T-helper 1 cell (primary cell): ENCODE measurements at places on chromosomes 2 and 18.

DNA sequence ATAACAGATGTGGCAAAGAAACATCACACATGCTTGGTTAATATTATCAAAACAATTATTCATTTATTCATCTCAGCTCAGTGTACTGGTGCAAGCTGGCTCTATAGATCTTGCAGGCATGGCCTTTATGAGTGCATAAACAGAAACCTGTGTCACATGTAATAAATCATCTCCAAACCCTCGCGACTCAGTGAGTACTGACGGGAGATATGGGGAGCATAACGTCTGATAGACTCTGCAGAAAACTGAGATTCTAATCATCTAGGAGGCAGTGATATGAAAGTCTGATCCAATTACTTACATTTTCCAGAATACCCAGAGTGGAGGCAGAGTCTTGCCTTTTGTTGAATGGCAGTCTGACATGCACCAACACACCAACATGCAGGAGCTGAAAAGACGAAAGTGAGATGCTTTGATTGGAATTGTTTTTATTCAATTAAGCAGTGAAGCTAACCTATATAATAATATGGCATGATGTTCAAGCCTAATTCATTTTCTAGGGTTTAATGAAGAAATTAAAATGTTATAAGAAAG lies 416.8 kb downstream of the RNF144A start:
- no peak for DNase-seq

GRCh38 chr2:15941481-15941850 lies 1.1 kb downstream of the MYCN start:
- no peak for DNase-seq

- no peak for DNase-seq
Measured at GRCh38 chr18:31195063-31195462, 32.4 kb upstream of the DSC1 start.

DNA sequence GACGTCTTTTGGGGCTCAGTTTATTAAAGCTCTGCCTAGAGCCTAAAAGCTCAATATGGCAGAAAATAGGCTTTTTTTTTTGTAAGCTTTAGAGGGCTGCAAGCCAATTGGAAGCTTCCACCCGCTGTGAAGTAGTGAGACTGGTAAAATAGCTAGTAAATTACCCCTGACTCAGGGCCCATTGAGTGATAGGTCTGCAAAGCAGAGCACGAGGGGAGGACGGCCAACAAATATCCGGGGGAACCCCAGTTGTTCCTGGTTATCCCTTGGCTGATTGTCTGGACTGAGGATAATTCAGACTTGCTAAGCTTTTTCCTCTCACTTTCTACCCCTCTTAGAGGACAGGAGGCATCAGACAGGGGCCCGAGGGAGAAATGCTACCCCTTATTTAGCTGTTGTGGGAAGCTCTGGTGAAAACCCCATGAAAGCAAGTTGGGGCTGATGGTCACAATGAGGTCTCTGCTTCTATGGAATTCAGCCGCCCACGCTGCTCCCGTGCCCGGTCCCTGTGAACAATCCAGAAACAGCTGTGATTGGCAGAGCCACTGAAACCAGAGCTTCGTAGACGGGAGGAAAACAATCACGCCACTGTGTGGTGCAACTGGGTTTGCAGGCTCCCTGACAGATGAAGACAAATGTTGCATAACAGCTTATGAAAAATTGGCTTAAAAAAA lies 141.9 kb upstream of the LGALSL start:
- DNase-seq = no peak

DNA sequence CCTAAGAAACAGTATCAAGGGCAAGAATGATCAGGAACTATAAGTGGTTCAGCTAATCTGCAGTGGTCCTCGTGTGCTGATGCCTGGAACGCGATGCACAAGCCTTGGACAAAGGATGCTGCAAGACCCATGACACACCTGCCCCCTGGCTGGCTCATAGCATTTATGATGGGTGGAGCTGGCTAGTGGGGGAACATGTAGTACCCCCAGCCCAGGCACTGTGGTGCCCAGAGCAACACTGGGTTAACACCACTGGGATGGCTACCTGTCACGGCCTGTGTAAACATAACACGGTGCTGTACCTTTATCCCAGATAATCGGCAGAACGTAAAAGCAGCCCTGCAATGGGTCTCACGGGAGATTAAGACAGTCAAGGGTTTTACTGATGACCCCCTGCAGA lies 60.3 kb upstream of the PEX13 start:
- DNase-seq = no peak
